Activated CD4-positive, alpha-beta T cell treated with anti-CD3 and anti-CD28 coated beads, Interleukin-2, amount 50 U/mL, for 1 hour (primary cell): ENCODE measurements at places on chromosomes 1 and 21.

DNA sequence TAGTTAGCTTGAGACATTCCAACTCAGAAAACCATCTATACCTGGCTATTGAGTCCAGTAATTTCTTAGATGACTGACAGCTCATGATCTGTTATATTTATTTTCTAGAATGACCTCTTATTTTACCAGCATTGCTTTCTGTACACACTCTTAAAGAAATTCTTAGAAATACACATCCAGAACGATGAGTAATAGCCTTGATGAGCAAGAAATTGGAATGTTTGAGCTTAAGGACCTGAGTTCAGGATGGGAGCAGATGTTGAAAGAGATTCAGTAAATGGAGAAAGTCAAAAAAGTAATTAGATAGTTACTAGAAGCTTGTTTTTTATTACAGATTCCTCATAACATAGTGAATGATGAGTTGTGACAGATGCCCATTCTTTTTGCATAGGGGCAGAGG is 11.7 kb downstream of the PYHIN1 start:
- no peak for DNase-seq

GRCh38 chr1:213017447-213018273 is 2.0 kb upstream of the ANGEL2 start:
- no peak for DNase-seq

- no peak for DNase-seq
Measured at GRCh38 chr1:33575324-33575879, 103.0 kb downstream of the ZSCAN20 start.

GRCh38 chr21:37553078-37553481 is 186.5 kb downstream of the DYRK1A start:
- DNase-seq, result no peak

- DNase-seq, result peak; percentile 93
Measured at GRCh38 chr1:160097911-160098851, at the start of gene IGSF8. Gene IGSF8, minus strand, starts transcription at chr1:160098619. Its CDS starts 147 bp downstream, at chr1:160098472.
